Foreskin fibroblast (primary cell): ENCODE measurements at places on chromosomes 7 and 10.

DNA sequence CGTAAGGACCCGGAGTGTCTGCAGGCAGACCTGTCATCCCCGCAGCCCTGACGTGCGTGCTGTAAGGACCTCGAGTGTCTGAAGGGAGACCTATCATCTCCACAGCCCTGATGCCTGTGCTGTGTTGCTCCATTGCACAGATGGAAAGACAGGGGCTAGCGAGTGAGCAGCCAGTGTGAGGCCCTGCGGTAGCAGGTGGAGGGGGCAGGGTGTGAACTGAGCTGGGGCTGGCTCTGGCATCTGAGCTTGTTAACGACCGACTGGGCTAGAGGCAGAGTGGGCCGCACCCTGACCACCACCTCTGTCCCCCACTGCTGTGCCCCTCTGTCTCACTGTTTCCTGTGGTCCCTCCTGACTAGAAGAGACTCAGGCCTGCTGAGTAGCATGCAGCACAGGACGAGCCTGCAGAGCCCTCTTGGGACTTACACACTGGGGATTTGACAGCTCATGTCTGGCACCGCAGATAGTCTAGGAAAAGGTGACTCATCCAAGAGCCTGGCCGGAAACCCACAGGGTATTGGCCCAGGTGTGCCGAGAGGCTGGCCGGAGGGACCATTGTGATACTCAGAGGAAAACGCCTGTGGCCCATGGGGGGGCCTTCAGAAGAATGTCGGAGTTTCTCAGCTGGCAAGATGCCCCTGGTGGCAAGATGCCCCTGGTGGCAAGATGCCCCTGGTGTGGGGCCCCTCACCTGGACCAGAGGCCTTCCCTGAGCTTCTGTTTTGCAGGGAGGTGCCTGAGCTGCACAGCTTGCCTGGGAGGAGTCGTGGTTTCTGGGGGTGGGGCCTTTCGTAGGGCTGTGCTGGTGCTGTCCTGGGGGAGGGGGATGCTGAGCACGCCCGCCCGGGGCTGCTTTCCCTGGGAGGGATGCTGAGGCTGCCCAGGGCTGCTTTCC is 34.3 kb downstream of the INPP5A start:
- peak; percentile 69 for DNase-seq

DNA sequence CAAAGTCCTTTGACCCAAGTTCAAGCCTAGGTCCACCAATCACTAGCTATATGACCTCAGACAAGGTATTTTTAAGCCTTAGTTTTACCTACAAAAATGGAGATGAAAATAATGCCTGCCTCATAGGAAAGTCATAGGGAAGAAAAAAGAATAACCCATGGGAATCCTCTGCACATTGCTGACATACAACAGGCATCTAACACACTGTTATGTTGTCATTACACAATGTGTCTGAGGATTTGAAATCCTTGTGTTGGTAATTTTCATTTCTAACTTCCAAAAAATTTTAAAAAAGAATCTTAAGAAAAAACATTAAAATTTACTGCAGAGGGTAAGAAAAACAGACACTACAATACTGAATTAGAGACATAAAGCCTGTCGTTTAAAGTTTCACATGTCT is 5.7 kb downstream of the ANK3 start:
- peak; percentile 34 for DNase-seq

DNA sequence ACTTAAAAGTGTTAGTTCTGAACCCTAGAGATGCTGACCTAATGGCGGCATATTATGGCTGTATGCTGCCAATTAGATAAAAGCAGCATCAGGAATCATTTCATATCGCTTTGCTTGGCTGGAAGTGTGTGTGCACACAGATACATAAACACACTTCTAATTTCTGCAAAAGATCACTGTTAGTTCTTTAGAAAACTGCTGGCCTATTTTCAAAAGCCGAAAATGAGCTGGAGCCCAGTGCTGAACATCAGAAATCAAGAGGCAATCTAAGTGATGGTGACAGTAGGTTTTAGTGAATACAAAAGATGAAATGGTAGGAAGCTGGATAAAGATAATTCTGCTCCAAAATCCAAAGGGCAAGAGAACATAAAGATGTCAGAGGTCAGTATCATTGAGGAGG is 745.8 kb upstream of the LRRTM3 start:
- no peak for DNase-seq

- DNase-seq: no peak
Observed at GRCh38 chr7:135493362-135493761, 16.5 kb downstream of the CNOT4 start.

GRCh38 chr10:25101461-25102146 is 73.2 kb upstream of the GPR158 start:
- no peak for DNase-seq

DNA sequence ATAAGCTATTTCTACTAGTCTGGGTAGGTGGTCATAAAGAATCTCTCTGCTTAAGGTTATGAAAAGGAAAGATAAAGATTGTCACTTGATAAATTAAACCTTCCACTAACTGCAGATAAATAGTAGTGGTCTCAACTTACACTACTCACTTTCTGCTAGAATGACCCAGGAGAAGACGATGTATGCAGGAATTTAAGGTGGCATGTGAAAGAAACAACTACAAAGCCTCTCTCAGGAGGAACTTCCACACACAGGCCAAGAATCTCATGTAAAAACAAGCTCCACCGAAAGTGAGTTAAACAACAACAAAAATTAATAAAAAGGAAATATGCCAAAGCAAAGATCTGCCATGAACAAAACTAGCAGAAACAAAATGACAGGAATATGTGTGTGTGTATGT is 165.4 kb downstream of the CDC14C start:
- DNase-seq: no peak

- no peak for DNase-seq
Observed at GRCh38 chr10:22564060-22564459, 150.3 kb downstream of the PIP4K2A start.

GRCh38 chr10:124225467-124226270 is 132.3 kb upstream of the CHST15 start:
- DNase-seq: no peak

- no peak for DNase-seq
Observed at GRCh38 chr10:114694752-114695151, 36.7 kb upstream of the ABLIM1 start.

DNA sequence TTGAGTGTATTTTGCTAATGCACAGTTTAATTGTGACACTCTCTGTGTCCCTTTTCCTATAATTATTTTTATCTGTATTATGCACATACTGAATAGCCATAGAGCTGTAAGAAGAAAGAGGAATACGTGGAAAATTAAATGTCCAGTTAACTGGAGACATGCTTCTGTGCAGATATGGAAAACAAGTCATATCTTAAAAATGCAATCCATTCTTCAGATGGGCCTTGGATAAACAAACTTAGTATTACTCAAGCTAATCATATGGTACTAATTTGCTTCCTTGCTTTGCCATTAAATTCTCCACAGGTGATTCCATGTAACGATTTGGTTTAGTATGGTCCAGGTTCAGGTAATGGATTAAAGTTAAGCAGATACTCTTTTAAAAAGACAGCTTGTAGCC is 201.2 kb upstream of the CELF2 start:
- peak; percentile 75 for DNase-seq

DNA sequence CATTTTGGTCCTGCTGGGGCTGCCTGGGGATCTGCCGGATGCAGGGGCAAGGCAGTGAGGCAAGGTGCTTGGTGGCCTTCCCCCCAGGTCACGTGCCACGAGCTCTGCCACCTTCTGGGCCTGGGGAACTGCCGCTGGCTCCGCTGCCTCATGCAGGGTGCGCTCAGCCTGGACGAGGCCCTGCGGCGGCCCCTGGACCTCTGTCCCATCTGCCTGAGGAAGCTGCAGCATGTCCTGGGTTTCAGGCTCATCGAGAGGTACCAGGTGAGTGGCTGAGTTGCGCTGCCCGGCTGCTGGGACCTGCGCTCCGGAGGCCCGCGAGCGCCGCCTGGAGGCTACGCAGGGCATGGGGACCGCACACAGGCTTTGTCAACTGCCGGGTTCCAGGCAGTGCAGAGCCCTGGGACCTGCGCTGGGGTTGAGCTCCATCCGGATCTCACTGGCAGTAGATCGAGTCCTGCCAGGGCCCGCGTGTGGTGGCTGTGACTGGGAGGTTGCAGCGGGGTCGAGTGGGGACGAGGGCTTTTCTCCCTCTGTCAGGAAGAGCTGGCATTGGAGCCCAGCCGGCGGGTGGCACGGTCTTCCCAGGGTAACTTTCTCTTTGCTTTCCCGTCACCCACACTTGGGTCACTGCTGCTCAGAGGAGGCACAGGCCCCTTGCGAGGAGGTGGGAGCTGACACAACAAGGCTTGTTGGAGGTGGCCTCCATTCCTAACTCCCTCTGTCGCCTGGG is 21.7 kb downstream of the AMZ1 start:
- DNase-seq: no peak

DNA sequence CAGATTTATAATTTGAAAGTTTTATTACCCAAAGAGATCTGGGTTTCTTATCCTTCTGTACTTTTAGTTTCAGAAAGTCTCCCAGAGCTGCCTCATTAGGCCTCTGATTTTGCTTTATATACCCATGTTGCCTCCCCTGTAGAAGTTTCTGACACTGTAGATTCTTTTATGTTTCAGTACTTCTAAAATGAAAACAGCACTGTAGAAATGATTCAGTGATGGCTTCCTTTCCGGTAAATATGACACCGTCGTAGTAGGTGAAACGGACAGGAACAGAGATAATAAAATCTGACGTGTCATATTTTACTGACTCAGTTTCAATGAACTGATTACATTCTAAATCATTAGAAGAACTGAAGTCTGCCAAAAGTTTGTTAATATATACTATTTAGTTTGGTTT is 272.7 kb downstream of the TWIST1 start:
- no peak for DNase-seq

GRCh38 chr10:87503886-87504285 is 807 bp upstream of the MINPP1 start:
- peak; percentile 43 for DNase-seq

GRCh38 chr7:39428221-39428620 is 138.0 kb upstream of the YAE1 start:
- peak; percentile 64 for DNase-seq

DNA sequence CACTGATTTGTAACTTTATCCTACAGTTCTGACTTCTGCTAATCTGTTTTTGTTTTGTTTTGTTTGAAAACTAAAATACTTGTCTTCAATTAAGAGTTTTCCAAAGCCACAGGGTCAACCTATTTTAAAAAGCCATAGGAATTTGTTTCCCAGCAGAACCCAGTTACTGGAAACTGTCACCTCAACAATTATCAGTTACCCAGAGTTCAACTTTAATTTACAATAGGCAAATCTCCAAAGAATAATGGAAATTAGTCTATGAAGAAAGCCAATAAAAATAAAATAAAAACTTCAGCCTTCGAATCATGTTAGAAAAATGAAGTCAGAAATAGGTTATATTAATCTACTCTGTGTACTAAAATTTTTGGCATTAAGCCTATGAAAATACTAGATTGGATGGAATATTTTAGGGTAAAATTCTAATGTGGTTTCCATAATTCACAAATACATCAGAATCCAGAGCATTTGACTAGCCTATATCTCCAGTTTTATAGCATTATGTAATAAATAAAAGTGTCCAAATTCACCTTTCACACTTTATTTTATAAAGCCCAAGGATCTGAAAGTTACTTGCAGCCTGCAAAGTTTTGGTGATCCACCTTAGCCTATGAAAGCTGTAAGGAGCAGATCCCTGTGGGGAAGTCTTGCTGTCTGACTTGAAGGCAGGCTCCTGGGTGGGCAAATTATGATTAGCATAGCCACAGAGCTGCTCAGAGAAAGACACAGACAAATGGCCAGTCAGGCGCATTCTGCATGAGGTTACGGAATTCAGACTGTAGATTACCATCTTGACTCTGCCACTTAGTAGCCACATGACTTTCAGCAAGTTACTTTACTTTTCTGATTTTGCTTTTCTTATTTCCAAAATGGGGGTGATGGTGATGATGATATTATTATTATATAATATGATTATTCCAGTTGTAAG is 250.0 kb upstream of the HGF start:
- DNase-seq: no peak

DNA sequence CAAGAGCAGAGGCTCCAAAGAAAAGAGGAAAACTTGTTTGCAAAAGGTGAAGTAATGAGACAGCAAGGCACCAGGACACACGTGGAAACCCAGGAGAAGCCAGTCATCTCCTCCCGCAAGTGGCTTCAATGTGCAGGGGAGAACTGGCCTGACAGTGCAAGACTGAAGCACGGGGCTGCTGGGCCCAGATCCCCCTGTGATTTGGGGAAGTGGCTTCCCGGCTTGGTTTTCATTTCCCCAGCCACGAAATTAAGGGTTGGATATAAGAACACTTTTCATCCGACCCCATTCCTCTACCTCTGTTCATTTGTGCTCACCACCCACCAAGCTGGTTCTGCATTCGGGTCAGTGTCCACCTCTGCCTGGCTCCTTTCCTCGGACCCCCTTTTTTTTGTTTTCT is 306.4 kb downstream of the FGFR2 start:
- DNase-seq: no peak

DNA sequence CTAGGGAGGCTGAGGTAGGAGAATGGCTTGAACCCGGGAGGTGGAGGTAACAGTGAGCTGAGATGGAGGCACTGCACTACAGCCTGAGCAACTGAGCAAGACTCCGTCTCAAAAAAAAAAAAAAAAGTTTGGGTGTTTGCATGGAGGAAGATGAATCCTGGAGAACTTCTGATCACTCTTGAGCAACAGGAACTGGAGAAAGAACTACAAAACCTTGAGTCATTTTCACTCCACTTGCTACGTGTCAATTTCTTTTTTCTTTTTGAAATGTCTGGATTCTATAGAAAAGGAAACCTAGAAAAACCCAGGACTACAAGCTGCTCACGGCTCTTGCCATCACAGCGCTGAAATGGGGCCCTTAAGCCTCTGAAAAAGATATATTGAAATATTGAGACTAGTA is 189.6 kb upstream of the NRP1 start:
- no peak for DNase-seq

DNA sequence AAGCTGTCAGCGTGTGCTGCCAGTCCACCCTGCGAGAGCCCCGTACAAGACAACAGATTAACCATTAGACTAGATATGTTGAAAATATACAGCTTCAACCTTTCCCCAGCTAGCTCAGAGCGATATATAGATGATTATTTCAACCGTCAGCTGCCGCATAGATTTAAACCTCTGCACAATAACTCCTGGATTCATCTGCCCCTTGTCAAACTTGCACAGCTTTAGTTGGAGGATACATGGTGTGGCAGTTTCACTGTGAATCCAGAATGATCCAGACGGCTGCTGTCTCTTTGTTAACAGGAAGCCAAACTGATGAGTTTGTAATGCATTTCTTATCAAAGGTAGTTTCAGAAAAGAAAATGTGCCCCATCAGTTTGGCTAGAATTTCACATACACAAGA is 659.7 kb downstream of the KCNMA1 start:
- no peak for DNase-seq

DNA sequence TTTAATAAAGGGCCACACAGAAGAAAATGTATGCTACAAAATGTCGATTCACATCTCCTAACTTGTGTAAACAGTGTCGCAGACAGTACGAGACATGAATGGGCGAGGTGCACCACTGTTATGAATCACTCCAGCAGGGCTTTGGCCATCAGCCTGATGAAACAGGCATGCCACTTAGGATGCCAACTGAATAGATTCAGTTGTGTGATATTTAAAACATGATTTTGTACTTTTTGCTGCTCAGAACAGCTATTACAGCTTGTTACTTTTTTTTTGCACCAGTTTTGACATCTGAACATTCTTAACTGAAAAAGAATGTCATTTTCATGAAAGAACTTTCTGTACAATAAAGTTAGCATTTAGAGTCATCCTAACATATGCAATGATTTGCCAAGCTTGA is 138.1 kb downstream of the VTI1A start:
- DNase-seq: peak; percentile 75
